NK-92 treated with Interleukin-12 subunit alpha and Interleukin-12 subunit beta, amount 100 ng/mL, for 24 hours (cell line): ENCODE measurements at places on chromosomes 12 and 14.

DNA sequence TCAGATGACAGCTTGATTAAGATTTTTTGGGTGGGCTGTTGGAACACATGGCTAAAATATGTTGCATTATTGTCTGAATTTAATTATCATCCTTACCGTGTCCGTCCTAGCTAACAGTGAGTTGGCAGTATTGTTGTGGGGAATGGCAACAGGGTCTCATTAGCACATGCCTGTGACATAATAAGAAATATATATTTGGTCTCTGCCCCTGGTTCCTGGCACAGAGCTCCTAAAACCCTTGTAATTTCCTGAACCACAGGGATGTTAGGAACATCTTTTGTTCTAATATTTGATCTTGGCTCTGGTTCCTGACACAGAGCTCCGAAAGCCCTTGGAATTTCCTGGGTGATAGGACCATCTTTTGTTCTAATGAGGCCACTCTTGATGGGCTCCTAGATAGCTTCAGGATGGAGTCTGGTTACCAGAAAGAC, 76.0 kb downstream of the SYNE2 start:
- DNase-seq, result no peak

DNA sequence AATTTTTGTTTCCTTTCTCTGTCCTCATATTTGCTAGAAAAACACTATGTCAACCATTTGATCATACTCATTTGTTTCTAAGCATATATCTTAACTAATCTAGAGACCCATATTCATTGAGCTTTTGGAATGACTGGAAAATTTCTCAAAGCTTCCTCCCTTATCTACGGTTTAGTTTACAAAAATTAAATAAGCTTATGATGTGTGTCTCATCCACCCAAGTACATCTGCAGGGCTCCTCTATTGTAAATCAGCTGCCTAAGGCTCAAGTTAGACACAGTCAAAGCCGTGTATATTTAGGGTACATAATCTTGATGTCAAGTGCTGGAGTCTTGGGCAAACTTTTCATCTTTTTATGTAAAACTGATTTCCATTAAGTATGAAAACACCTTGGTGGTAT, 370.5 kb downstream of the DIO2 start:
- DNase-seq, result no peak

- no peak for DNase-seq
These were observed 25.4 kb downstream of the PRKCH start for GRCh38 chr14:61346793-61347192.

DNA sequence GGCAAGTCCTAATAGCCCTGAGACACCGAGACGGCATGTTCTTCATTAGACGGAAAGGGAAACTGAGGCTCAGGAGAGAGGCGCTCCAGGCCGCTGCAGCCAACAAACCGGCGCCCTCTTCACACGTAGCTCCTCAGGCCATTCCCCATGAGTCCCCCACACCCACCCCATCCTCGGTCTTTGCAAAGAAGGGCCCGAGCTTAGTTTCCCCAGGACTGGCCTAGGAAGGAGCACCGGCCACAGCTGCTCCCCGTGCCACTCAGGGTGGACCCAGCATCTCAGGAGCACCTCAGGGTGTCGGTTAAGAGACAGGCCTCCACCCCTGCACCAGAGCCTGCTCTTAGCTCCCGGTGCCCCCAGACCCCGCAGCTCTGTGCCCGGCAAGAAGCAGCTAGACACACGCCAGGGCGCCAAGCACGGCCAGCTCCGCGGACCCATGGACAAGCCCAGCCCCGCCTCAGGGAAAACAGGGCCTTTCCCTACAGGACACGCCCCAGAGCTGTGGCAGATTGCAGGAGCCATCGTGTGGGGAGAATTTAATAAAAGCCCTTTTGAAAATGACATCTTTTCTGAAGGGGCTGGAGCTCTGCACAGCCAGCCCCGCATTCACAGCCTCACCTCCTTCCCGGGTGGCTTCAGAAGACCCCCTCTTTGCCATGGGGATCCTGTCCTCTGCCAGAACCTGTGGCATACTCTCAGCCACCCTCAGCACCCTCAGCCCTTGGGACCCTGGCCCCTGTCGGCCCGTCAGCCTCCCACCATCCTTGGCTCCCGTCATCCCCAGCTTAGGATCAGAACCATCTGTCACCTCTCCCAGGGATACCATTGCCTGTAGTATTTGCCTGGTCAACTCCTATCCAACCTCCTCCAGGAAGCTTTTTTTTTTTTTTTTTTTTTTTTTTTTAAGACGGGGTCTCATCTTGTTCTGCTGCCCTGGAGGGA, 59.7 kb downstream of the LGMN start:
- DNase-seq, result no peak

GRCh38 chr12:123034865-123035264, 54.4 kb downstream of the ARL6IP4 start:
- no peak for DNase-seq

DNA sequence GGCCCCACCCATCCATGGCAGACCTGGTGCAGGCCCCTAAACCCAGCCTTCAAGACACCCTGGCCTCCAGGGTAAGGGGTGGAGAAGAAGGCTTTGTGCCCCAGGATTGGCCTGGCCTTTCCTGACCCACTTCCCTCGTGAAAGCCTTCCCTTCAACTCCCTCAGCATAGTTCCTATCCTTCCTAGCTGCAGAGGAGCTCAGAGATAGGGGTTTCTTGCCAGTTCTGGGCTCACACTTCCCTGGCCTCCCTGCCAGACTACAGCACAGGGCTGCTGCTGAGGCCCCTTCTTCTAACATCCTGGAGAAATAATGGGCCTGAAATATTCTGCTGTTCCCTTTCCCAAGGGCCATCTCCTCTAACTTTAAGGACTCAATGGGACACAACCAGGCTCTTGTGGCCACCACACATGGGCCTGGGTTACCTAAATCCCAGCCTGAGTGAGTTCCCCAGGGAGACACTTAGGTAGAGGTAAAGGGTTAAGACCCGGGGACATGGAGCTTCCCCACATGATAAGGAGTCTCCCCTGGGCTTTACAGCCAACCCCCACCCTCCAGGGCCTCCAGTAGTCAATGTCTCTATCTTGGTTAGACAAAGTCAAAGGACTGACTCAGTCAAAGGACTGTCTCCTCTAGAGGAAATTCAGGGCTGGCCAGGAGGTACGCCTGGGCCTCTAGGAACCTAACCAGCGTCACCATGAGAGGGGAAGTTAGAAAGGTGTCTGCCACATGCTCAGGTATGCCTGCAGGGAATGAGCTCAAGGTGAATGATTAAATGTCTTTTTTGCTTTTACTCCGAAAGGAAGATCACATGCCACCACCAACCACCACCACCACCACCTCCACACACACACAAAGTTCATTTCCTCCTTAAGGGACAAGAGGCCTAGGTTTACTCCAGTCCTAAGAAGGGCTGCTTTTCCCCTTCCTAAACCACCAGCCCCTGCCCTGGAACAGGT, 7.1 kb downstream of the ZFP36L1 start:
- DNase-seq, result no peak

GRCh38 chr14:80982711-80983110, 27.3 kb downstream of the TSHR start:
- no peak for DNase-seq

- peak; percentile 21 for DNase-seq
These were observed 9.3 kb downstream of the KRAS start for GRCh38 chr12:25241167-25242020.

DNA sequence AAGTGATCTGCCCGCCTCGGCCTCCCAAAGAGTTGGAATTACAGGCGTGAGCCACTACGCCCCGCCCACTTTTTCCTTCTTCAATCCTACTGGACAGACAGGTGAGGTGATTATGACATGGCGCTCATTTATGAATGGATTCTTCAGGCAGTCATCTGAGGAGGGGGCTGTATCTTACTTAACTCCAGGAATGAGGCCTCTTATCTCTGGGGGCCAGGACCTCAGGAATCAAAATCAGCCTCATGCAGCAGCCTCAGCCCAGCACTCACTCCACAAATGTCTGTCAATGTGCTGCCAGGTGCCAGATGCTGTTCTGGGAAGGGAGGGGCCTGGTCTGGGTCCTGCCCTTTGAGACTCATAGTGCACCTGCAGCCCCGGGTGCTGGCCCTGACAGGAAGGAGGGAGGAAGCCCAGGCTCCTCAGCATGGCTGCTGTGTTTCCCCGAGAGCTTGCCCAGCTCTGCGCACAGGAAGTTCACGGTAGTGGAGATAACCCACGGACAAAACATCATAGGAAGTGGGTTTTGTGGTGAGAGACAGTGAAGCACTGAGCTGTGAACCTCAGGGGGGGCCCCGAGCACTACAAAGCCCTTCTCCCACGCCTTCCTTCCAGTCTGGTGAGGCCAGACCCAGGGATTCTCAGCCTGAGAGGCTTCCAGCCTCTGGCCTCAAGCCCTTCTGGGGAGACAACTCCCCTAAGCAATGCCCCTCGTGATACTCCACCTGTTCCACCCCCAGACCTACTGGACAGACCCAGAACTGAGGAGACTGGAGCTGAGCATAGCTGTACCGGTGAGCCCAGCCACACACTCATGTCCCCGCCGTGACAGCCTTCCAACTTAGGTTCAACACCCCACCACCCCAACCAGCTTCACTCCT, 22.3 kb downstream of the GALNT6 start:
- peak; percentile 85 for DNase-seq

DNA sequence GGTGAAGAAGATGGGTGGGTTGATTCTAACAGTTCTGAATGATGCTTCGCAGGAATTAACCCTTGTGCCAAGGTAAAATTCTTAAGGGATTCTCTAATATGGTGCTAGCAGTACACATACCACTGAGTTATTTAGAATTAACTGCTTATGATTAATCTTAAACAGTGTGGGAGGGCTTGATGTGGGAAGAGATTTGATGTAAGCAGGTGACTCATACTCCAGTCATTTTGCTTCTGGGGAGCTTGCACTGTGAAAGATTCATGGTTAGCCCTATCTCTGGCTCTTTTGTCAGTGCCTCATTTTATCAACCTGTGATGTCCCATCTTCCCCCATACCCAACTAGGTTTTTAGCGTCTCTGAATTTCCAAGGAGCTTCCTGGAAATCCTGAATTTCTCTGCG, 83.8 kb downstream of the NRXN3 start:
- no peak for DNase-seq

- no peak for DNase-seq
These were observed 11.5 kb downstream of the ADAMTS20 start for GRCh38 chr12:43540470-43540869.

- DNase-seq, result no peak
These were observed 26.0 kb downstream of the DCP1B start for GRCh38 chr12:1978078-1978862.

- no peak for DNase-seq
These were observed 1.6 kb downstream of the RFX4 start for GRCh38 chr12:106584104-106585064.

DNA sequence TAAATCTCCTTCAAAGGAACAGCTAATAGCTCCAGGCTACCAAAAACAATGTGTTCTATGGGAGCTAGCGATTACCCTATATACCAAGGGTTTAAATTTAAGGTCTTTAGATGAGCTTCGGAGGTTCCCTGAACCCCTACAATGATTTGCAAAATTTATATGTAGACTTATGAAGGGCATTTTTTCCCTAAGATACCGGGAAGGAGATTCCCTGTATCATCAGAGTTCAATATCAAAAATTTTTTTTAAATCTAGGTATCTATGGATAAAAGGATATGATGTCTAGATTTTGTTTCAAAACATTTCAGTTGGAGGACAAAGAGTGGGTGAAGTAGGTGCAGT, 17.9 kb upstream of the COL2A1 start:
- DNase-seq, result no peak

DNA sequence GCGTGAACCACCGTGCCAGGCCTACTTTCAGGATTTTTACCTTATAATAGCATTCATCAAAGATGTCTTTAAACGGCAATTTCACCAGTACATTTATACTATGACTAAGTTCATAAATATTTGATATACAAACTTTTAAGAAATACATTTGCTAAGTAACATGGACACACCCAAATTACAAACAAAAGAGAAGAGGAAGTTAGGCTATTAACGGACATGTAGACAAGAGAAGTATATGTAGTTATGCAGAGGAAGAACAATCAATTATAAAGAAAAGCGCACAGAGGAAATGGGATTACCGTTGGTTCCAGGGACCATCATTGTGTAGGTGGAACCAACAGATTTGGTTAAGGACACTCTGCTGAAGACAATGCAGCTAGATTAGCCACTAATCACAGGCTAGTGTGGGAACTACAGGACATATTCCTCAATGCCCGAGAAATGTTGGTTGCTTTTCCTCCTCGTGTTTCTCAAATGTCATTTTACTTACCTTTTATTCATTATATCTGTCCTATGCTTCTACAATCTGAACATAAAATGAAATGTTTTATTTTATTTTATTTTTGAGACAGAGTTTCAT, 24.0 kb upstream of the PKP2 start:
- DNase-seq, result no peak

DNA sequence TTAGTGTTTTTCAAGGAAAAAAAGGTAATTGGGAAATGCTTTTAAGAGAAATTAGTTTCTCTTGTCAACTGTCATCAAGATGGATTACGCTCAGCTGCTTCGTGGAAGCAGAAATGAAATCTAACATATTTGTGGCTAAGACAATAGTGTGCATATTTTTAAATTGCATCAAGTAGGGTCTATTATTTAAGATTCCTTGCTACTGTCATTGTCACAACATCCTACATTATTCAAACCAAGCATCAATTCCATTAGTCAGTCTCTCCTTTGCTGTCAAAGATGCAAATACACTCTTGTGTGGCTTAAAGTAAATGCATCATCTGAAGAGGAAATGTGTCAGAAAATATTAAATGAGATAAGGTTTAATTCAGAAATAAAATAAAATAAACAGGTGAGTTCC, 1277.6 kb upstream of the SEL1L start:
- DNase-seq, result no peak

DNA sequence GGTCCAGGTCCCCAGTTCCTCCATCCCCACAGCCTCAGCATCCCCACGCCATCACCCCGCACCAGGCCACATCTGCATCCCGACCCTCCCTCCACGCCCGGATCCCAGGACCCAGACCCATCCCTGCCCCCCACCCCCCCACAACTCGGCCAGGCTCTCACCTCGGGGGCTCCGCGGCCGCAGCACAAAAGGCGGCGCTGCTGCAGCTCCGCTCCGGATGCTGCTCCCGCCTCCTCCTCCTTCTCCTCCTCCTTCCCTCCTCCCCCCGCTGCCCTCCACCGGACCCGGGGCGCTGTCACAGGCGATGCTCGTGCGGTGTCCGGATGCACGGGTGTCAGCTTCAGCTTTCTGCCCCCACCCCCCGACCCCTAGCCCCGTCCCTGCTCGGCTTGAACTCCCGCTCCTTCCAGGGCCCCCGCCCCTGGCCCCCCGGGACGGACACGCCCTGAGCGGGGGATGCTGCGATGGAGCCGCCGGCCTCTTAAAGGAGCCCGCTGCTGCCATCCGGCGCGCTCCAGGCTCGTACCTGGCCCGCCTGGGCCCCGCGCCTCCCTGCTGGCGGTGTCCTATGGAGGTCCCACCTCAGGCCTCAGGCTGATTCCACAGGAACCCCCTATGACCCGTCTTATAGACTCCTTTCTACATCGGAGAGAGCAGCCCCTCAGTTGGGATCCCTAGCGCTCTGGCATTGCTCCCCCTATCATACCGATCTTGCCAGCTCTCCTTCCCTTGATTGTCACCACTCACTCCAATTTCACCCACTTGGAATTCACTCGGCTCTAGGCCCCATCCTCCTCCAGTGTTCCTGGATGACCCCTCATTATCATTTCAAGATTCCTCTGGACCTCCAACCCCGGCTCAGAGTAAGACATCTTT, at the start of gene MAP3K12:
Gene MAP3K12 (minus strand): TSS at position 193 of the 876 bp plus-strand sequence. CDS start 12,067 bp downstream, outside the sequence.
- DNase-seq, result peak; percentile 57

GRCh38 chr12:46415552-46415951, 43.0 kb upstream of the SLC38A2 start:
- DNase-seq, result no peak
